Activated naive CD4-positive, alpha-beta T cell treated with anti-CD3 and anti-CD28 coated beads, Interleukin-2, amount 50 U/mL, for 16 hours (primary cell): ENCODE measurements at places on chromosomes 2 and 18.

GRCh38 chr18:57976230-57976773 is 67.7 kb upstream of the NEDD4L start:
- no peak for DNase-seq

DNA sequence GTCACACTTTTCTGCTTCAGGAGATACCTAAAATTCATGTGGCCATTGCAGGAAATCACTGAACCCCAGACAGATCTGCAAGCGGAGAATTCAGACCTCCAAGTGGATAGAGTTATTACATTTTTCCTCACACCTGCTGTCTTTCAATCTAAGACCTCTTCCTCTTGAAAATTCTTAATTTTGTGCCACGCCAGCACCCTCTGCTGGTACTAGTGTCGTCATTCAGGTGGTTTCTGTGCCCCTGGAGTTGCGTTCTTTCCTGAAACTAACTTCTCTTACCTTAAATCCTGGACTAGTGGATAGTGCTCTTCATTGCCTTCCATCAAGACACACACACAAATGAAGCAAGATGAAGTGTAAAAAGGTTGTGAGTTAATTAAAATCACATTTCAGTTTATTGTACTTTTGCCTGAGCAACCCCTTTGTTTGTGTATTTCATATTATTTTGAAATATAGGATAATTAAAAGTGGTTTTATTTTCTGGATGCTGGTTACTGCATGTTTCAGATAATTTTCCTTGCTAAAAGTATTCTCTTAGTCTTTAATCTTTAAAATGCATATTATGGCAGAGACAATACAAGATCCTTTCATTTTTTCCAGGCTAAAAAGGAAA is 1.6 kb upstream of the DNER start:
- peak; percentile 24 for DNase-seq

- DNase-seq, result no peak
Measured at GRCh38 chr2:157067562-157067961, 189.9 kb upstream of the GALNT5 start.

- no peak for DNase-seq
Measured at GRCh38 chr2:64534363-64534762, 10.2 kb downstream of the AFTPH start.

- no peak for DNase-seq
Measured at GRCh38 chr2:118693287-118693822, 154.1 kb downstream of the EN1 start.

DNA sequence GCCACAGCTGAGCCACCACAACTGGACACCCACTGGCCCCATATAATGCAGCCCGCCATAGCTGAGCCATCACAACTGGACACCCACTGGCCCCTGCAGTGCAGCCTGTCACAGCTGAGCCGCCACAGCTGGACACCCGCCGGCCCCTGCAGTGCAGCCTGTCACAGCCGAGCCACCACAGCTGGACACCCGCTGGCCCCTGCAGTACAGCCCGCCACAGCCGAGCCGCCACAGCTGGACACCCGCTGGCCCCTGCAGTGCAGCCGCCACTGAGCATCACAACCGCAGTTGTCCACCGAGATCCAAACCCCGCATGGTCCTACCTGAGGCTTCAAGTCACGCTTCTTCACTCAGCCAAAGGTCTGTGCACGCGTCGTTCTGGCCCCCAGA is 134.2 kb downstream of the PXDN start:
- DNase-seq, result no peak

DNA sequence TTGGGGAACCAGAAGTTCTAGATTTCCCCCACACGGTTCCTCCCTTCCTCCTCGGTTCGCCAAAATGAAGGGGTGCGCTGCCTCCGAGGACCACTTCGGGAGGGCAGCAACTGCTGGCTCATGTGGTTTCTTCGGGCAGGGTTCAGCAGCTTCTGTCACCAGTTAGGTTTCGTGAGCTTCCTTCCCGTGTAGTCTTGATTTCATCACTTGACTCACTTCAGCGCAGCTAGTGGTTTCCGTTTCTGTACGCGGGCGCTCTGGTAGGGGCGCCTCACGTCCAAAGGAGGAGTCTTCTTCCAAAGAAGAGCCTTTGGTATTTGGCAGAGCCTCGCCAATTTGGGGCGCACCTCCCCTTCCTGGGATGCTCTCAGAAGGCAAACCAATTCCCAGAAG is 485 bp upstream of the GALNT3 start:
- peak; percentile 34 for DNase-seq

GRCh38 chr18:57710226-57710625 is 88.6 kb upstream of the NARS1 start:
- DNase-seq, result no peak

GRCh38 chr18:61833387-61833786 is 59.4 kb downstream of the RNF152 start:
- DNase-seq, result no peak

GRCh38 chr2:162267496-162267895 is 24.3 kb upstream of the FAP start:
- no peak for DNase-seq

GRCh38 chr2:223165423-223166214 is 113.6 kb downstream of the KCNE4 start:
- DNase-seq, result no peak

GRCh38 chr2:17934721-17935120 is 56.3 kb downstream of the KCNS3 start:
- no peak for DNase-seq

DNA sequence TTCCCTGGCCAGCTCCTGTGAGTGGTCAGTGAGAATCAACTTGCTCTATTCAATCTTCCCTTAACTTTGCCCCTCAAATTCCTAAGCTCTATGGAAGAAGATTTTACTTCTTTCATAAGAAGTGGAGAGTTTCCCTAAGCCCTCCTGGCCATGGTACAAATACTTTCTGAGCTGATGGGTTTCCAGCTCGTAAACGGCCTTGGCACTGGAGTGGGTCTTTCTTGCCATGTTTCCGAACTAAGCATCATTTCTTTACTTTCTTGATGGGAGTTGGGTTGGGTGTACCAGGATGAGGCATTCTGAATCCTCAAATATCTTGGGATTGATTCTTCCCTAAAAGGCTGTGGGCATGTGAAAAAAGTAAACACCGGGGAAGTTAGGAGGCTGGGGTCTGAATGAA is 72.5 kb downstream of the ACKR3 start:
- DNase-seq, result no peak

DNA sequence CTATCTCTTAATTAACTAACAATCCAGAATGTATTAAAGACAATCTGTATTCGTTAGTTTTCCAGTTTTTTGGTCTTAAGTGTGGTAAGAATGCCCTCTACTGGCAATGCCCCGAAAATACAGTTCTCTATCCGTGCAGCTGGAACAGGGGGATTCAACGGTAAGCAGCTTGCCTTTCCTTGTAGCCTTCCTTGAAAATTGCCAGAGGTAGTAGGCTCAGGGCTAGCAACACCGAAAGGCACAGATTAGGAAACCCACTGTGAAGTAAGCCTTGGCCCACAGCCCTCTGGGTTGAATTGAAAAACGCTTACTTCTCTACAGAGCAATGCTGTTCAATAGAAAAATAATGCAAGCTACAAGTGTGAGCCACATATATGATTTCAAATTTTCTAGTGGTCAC is 17.1 kb upstream of the VPS4B start:
- peak; percentile 32 for DNase-seq

DNA sequence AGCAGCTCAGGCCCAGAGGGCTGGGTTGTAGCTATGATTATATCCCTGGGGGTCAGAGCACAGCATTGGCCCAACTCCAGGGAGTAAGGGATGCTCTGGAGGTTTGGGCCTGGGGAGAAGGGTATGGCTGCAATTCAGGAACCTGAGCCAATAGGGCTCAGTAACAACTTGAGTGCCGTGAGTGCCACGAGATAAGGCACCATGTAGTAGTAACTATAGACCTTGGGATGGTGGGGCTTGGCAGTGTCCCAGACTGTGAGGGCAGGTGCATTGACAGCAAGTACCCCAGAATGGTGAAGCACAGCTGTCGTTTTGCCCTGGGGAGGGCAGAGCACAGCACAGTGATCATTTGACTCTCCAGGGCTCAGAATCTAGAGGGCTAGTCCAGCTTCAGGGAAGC is 45.1 kb upstream of the ZNF396 start:
- no peak for DNase-seq

DNA sequence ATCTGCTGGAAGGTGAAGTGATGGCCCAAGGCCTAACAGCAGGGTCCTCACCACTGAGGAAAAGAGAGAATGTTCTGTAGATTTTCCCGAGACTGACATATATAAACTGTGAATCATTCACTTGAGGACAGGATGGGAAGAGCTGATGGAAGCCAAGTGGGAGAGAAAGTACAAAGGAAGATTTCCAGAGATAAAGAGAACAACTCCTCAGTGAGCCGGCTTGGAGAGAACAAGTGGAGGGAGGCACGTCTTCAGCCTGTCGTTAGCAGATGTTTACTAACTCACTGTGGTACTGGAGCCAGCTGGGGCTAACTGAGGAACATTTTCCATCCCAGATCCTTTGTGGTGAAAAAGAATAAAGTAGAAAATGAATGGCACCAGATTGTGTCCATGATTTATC is 552.9 kb upstream of the TNP1 start:
- no peak for DNase-seq

DNA sequence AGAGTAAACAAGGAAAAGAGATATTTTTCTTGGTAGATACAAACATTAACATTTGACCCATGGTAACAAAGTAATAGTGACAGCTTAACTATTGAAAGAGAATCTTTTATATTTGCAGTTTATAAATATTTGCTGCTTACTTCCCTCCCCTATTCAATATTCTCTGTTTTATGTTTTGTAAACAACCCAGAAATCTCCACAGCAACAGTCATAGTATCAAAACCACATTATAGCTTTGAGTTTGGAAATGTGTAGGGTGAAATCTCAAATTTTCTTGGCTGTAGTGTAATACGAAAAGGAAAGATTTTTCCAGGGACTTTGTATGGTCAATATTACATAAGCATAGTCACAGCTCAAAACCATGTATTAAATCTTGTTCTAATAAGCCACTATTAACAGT is 511.2 kb downstream of the METTL4 start:
- no peak for DNase-seq

GRCh38 chr2:152042636-152043615 is 55.9 kb downstream of the CACNB4 start:
- DNase-seq, result no peak

DNA sequence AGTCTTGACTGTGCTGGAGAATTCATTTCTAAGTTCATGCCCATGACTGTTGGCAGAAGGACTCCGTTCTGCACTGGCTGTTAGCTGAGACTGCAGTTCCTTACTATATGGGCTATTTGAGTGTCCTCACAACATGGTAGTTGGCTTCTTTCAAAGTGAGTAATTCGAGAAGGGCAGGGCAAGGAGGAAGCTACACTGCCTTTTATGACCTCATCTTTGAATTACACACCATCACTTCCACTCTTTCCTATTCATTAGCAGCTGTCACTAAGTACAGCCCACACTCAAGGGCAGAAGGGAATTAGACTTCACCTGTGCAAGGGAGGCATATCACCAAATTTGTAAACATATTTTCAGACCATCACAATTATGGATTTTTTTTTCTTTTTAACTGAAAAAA is 55.9 kb upstream of the EPAS1 start:
- DNase-seq, result no peak

DNA sequence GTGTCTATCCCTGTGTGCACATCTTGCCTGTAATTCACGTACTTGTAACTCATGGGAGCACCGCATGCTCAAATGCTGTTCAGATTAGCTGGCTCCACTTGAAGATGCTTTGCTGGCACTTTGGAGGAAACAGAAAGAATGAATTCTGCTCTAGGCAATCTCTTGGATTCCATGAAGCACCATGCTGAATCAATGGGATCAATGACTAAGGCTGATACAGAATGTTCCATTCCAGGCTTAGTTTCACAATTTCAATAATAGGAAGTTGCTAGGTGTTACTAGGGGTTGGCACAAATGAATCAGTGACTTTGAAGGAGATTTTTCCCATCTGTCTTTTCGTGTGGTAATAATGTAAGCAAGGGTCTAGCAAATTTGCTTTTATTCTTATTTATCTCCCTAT is 328.8 kb downstream of the OSR1 start:
- DNase-seq, result no peak
